ENCODE measurements at places on chromosomes 4 and X.

DNA sequence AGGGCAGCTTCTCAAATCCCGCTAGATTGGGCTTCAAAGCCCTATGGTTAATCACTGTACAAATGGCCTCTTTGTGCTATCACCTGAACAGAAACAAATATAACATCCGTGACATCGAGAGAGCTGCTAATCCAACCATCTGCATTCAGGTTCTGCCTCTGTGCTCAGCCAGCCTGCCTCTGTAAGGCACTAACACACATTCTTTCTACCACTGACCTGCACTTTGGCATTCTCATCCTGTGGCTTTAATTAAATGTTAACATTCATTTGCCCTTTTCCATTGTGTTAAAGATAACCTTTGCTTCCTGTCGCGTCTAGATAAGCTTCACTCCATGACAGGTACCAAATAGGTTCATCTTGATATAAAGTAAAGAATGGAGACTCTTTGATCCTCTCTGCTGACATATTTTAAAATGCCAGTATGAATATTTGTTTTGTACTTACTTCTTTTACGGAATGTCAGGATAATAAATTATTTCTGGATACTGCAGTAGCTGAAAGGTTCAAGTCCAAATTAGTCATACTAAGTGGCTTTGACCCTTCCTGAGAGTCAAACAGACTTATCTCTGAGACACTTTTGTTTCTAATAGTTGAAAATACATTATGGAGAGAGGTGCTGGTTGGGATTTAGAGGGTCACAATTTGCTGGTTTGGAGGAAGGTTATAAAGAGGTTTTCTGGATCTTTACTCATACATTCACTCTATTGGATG is 505.7 kb downstream of the PACRGL start:
- DNase-seq, result no peak

- DNase-seq, result peak; percentile 46
Measured at GRCh38 chr4:3346146-3346545, 53.3 kb downstream of the RGS12 start.

GRCh38 chr4:37481547-37482122 is 204.5 kb downstream of the RELL1 start:
- no peak for DNase-seq

DNA sequence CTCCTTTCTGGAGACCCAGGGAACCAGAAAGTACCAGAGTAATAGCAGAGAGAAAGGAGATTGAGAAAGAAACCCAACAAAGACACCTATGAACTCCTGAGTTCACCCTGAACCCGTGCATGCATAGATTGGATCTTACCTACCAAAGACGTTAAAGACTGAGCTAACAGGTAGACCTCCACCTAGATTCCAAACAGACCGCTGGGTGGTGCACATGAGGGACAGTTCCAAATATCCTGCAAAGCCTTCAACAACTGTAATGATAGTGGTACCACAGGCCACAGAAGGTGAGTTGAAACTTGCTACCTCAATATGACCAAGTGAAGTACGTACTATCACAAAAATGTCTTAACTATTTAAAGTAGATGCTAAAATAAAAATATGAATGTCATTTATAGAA is 34.0 kb upstream of the NR0B1 start:
- DNase-seq, result no peak

DNA sequence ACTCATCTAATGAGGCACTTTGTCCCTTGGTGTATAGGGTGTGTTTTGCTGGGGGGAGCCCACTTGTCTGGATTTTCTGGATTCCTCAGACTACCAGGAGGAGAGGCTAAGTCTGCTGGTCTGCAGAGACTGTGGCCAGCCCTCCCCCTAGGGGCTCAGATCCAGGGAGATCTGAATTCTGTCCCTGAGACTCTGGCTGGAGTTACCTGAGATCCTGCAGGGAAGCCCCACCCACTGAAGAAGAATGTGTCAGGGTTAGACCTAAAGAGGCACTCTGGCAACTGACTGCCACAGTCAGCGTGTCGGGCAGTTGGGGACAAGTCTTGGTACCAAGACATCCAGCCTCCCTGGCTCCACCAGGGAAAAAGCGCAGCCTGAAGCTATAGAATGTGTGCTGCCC is 138.9 kb downstream of the DCAF12L2 start:
- no peak for DNase-seq

DNA sequence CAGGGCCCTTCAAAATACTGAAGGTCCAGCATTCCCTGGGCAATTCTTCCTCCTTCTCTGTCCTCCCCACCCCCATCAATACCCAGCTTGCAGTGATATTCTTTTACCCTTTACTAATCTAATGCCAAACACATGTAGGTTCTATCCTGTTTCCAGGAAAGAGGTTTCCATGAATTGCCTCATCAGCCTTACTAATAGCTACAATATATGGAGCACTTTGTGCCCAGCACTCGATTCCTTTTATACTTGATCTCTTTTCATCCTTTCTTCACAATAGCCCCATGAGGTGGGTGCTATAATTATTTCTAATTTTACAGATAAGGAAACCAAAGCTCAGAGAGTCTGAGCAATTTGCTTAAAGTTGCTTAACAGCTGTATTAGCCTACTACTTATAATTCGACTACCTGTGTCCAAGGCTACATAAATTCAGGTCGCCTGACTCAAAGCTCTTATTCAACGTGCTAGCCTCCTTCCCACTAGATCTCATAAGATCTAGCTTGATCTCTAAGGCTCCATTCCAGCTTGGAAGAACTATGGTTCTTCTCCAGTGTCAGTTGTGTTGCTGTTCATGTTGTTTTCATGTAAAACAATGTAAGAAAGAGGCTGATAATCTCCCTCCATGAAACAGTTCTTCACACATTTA is 229.6 kb upstream of the PGRMC2 start:
- DNase-seq, result no peak

DNA sequence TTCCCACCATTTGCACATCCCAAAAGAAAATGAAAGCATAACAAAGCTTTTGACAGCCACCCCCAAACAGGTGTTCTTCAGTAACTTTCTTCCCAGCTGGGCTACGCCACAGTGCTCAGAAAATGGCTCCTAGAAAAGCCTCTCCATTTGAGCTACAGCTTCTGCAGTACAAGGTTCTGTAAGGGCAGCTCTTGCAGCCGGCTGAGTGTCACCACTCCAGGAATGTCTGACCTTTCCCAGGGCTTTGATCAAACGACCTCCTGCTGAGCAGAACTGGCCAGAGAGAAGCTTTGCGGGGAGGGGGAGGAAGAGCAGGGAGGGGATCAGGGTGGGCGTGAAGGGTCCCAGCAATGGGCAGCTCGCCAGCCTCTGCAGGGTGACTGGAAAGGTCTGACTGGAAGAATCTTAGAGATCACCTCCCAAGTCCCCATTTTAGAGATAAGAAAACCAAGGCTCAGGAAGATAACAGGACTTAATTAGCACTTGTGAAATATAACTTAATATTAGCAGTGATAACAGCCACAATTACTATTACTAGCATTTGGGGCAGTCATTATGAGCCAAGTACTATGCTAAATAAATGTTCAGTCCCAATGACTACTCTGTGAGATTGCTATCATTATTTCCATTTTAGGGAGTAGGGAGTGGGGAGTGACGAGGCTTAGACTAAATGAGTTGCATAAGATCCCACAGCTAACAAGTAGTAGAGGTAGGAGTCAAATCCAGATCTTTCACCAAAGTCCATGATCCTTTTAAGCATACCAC is 51.1 kb downstream of the LEF1 start:
- no peak for DNase-seq

DNA sequence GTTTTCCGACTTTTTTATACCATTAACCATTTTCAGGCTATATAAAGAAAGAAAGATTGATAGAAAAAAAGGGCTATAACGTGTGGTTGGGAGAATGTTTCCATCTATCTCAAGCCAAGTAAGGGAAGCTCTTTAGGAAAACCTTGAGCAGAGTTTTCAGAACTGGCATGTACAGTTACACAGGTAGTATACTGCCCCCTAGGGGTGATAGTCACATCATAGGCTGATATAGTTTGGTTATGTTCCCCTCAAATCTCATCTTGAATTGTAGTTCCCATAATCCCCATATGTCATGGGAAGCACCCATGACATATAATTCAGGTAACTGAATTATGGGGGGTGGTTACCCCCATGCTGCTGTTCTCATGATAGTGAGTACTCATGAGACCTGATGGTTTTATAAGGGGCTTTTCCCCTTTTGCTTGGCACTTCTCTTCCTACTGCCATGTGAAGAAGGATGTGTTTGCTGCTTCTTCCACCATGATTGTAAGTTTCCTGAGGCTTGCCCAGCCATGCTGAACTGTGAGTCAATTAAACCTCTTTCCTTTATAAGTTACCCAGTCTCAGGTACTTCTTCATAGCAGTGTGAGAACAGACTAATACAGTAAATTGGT is 186.8 kb downstream of the TMA16 start:
- DNase-seq, result peak; percentile 21

DNA sequence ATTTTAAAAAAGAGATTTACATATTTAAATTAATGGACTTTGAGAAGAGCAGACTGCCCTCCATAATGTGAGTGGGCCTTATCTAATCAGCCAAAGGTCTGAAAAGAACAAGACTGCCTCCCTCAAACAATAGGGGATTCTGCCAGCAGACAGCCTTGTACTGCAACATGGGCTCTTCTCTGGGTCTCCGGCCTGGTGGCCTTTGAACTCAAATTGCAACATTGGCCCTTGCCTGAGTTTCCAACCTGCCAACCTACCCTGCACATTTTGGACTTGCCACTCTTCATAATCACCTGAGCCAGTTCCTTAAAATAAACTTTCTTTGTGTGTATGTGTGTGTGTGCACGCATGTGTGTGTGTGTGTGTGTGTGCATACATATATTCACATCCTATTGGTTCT is 90.8 kb upstream of the OTUD4 start:
- no peak for DNase-seq

DNA sequence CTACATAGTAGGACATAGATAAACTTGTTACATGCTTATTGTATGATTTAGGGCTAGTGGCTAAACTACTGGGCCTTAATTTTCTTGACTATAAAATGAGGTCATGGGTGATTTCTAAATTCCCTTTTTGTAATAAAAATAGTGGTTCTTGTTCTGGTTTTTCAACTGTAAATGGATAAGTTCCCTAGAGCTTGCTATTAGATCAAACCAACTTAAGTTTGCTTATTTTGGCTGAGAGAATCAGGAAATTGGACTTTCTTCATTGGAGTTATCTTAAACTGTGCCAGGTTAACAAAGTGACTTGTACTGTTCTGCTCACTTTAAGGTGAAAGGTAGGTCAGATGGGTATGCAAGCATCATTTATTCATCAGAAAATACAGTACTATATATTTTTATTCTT is 78.3 kb downstream of the PDLIM5 start:
- DNase-seq, result no peak

- no peak for DNase-seq
Measured at GRCh38 chr4:120327276-120327675, 260.6 kb upstream of the MAD2L1 start.

DNA sequence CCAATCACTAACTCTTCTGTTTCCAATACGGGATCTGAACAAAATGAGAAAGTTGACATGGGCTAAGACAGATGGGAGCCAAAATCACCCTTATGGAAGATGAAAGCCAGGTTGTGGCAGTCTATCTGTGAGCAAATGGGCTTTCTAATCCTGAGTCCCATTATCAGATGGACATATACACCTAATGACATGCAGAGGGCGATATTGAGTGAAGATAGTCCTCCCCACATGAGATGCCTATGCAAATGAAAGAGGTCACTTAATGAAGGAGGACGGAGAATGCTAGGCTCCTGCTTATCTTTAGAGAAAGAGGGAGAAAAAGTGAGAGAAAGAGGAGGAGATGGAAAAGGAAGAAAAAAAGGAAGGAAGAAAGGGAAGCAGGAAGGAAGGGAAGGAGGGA is 547.5 kb downstream of the NLGN4X start:
- DNase-seq, result no peak

- DNase-seq, result no peak
Measured at GRCh38 chrX:44432641-44433040, 89.2 kb upstream of the EFHC2 start.

- no peak for DNase-seq
Measured at GRCh38 chrX:20267931-20268701, 1.4 kb upstream of the RPS6KA3 start.

GRCh38 chr4:183580370-183580769 is 75.5 kb downstream of the ING2 start:
- DNase-seq, result no peak

- DNase-seq, result no peak
Measured at GRCh38 chr4:111400741-111401140, 744.5 kb upstream of the FAM241A start.

DNA sequence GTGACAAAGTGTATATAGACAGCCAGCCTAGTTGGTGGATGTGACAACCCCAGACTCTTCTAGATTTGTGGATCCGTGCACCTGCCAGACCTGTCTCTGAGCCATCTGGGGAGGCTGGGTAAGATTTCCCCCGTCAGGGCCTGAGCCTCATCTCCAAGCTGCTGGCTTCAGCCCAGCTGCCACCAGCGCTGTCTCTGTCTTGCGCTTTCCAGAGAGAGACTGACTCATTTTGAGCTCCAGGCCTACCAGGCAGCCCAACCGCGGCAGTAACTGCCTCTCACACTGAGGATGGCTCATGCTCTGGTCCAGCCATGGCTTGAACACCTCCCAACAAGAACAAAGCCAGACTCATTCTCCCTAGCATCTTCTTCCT is 26.4 kb downstream of the NOP14 start:
- DNase-seq, result no peak

DNA sequence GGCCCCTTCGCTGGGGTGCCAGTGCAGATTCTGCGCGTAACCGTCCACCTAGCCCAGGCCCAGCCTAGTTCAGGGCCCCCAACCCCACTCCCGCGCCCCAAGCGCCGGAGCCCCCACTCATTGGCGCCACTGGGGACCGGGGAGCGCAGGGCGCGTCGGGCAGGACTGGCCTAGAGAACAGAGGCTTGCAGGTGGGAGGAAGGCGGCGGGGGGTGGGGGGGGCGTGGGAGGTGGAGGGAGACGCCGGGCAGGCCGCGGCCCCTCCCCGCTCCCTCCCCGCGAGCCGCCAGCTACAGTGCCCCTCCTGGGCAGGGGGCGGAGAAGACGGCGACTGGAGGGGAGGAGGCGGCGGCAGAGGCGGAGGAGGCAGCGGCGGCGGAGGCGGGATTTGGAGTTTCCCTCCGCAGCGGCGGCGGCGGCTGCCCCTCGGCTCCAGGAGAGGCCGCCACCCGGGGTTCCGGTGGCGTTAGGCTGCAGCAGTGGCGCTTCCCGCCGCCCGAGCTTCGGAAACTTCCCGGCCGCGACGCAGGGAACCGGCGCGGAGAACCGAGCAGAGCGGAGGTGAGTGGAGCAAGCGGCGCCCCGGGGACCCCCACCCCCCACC is 4.8 kb upstream of the DUSP9 start:
- DNase-seq, result no peak

DNA sequence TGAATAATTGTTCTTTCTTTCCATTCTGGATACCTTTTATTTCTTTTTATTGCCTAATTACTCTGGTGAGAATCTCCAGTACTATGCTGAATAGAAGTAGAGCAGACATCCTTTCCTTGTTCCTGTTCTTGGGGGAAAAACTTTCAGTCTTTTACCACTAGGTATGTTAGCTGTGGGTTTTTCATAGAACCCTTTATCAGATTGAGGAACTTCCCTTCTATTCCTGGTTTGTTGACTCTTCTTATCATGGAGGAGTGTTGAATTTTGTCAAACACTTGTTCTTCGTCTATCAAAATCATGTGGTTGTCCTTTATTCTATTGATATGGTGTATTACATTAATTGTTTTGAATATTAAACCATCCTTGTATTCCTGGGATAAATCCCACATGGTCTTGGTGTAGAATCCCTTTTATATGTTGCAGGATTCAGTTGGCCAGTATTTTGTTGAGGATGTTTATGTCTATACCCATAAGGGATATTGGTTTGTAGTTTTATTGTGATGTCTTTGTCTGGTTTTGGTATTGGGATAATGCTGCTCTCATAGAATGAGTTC is 23.6 kb downstream of the SH3BP2 start:
- no peak for DNase-seq

All from KG1 (cell line).